ENCODE measurements at places on chromosomes 4 and X.

DNA sequence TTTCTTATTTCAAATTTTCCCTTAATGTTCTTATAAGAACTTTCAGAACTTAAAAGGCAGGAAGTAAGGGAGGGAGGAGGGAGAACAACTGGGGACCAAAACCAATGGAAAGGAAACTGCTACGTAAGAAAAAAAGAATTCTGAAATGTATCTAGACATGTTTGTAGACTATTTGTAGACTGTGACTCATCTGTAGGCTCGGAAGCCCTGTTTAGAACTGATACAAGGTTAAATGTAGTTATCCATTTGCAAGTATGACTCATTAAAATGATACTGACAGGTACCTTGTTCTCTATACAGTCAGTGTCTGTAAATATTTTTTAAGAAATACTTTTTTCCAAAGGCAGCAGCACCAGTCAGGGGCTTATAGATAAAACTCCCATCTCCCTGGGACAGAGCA, 202.0 kb downstream of the DHX15 start:
- no peak for DNase-seq

DNA sequence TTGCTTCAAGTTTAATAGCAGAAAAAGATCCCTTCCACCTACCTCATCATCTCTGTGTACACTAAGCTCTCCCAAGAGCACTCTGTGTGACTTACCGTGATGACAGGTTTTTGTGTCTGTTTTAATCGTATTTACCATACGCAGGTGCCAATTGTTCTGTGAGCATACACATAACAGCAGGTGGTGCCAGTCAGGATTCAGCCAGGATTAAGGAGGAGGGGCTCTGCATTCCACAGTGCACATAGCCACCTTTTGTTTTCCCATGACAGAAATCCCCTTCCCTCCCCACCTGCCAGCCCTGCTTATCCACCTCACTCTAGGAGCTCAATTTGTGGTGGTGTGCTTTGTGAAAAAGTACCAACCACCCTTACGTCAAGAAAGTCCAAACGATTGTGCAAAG, 14.8 kb downstream of the ANK2 start:
- no peak for DNase-seq

- no peak for DNase-seq
Observed at GRCh38 chrX:9656277-9656676, 109.4 kb downstream of the GPR143 start.

DNA sequence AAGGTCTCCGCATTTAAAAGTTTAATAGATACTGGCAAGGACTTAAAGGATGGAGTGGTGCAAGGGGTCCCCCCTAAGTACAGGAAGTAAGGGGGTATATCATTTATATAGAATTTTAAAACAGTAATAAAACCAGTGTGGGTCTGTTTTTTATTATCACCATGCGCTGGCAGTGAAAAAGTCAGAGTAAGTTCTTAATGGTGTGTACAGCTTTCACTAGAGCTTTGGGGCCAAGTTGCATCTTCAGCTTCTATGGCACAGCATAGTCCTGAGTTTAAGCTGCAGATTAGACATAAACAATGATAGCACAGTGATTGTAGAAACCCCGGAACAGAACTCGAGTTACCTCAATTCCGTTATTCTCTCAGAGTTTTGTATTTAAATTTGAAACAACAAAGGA, 27.6 kb downstream of the RHOH start:
- no peak for DNase-seq

DNA sequence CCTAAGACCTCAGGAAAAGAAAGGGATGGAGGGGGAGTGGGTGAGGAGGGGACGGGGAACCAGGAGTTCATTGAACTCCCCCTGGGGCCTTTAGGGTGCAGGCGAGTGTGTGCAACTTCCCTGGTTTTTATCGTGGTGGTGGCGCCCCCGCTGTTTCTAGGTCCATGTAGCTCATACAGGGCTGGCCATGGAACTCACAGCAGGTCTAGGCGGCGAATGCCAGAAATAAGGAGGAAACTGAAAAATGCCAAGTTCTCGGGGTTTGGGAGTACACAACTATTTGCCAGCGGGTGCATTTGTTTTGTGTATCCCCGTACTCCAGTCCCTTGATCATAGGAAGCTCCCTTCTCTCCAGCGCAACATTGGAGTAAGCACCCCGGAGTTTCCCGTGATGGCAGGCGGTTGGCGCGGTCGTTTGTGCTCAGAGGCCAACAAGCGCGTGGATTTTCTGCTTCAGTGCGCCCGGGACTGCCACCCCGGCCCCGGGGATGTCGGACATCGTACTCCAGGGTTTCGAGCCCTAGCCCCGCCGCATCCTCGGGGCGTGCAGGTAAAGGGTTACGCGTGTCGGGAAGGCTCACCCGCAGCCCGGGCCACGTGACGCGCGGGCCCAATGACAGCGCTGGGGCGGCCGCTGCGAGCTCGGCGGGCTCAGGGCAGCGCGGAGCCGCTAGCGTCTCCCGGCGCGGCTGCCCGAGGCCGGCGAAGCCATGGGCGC, 208.9 kb downstream of the NWD2 start:
- peak; percentile 20 for DNase-seq

GRCh38 chr4:55410431-55410830, 14.7 kb downstream of the TMEM165 start:
- DNase-seq: no peak

- no peak for DNase-seq
Observed at GRCh38 chr4:36704289-36704688, 422.9 kb downstream of the DTHD1 start.

DNA sequence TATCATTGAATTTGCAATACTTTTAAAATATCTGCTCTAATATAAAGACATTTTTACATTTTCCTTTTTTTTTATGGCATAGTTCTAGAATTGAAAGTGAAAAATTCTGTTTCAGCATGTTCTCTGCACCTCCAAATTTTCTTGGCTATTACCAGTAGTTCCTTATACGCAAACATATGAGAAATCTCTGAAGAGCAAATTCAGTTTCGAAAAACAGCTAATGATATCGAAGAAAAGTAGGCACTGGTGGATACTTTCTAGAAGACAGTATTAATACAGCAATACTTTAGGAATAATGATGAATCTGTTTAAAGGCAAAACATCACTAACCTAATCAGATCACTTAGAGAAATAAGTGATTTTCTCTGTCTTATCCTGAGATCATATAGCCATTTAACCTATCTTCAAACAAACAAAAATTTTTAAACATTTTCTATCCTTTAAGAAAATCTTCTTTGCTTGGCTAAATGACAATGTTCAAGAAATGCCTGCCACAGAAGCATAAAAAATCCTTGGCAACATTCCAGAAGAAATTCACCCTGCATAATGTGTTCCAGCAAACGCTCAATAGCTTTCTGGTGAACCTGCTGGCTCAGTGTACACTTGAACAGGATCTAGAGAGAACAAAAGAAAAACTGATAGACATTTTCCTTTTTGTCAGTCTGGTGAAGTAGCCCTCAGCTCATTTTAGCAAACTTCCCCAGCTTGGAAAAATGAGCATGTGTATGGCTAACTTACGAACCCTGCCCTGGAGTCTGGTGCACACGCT, 51.2 kb upstream of the KLF3 start:
- DNase-seq: no peak

- no peak for DNase-seq
Observed at GRCh38 chrX:150605603-150606002, 37.2 kb downstream of the MTM1 start.

GRCh38 chrX:63514569-63515080, 163.5 kb upstream of the SPIN4 start:
- no peak for DNase-seq

GRCh38 chrX:82734140-82734539, 774.0 kb upstream of the POU3F4 start:
- no peak for DNase-seq

DNA sequence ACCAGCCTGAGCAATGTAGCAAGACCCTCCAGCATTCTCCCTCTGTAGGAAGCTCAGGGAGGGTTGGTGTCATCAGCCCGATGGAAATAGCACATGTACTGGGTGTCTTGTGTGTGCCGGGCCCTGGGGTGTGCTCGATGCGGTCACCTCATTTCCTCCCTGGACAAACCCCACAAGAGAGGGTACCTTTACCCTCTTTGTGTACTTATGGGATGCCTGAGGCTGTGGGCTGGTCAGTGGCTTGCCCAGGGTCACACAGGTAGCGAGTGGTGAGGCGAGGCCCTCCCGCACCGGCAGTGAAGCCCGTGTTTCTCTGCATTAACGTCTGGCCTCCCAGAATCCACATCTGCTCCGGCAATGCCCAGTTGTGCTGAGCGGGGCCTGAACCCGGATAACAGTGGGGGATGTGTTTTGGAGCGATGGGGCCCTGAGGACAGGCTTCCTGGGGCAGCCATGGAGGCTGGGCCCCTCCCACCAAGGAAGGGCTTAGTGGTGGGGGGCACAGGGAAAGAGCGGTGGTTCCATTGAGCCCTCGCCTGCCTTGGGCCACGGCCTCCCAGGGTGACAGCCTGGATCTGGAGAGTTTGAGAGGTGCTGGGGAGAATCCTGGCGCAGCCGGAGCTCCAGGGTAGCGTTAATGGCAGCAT, 8.1 kb downstream of the PSAPL1 start:
- DNase-seq: no peak

- DNase-seq: no peak
Observed at GRCh38 chr4:14924076-14924811, 78.0 kb upstream of the CPEB2 start.

- no peak for DNase-seq
Observed at GRCh38 chrX:77640702-77641101, 145.3 kb downstream of the ATRX start.

GRCh38 chr4:122606364-122607043, 14.4 kb downstream of the IL21 start:
- no peak for DNase-seq

DNA sequence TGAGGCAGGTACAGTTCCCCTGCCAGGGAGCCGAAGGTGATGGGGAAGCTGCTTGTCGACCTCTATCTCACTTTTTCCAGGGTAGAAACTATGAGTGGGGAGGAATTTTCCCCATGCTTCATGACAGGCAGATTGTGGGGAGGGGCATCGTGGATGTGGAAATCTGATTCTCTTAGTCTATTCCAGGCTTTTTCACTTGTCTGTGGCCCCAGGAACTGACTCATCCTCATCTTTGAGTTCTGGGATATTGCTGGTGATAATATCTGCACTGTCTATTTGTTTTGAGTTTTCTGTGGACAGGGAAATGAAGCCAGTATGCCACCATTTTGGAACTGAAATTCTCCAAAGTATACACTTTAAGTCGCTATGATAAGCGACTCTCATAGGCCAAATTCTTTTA, 7.6 kb upstream of the TLR2 start:
- DNase-seq: no peak

GRCh38 chr4:1768367-1769034, 24.6 kb upstream of the FGFR3 start:
- peak; percentile 81 for DNase-seq

GRCh38 chr4:39178706-39179105, 3.6 kb upstream of the WDR19 start:
- no peak for DNase-seq

DNA sequence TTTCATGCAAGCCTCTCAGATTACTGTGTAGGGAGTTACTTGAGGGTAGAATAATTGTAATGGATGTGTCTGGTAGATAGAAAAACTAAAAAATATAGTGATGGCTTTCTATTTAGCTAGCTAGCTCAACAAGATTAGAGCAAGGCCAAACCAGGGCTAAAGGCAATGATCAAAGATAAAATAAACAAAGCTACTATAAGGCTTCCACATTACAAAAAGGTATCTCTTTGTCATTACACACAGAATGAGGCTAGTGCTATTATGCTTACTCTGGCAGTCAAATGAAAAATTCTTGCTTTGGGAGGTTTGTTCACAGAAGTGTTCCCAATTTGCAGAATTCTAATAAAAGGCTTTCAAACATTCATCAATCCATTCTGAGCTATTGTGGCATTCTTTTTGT, 121.6 kb upstream of the HTR2C start:
- no peak for DNase-seq

GRCh38 chrX:44946771-44947170, 73.8 kb downstream of the KDM6A start:
- no peak for DNase-seq

DNA sequence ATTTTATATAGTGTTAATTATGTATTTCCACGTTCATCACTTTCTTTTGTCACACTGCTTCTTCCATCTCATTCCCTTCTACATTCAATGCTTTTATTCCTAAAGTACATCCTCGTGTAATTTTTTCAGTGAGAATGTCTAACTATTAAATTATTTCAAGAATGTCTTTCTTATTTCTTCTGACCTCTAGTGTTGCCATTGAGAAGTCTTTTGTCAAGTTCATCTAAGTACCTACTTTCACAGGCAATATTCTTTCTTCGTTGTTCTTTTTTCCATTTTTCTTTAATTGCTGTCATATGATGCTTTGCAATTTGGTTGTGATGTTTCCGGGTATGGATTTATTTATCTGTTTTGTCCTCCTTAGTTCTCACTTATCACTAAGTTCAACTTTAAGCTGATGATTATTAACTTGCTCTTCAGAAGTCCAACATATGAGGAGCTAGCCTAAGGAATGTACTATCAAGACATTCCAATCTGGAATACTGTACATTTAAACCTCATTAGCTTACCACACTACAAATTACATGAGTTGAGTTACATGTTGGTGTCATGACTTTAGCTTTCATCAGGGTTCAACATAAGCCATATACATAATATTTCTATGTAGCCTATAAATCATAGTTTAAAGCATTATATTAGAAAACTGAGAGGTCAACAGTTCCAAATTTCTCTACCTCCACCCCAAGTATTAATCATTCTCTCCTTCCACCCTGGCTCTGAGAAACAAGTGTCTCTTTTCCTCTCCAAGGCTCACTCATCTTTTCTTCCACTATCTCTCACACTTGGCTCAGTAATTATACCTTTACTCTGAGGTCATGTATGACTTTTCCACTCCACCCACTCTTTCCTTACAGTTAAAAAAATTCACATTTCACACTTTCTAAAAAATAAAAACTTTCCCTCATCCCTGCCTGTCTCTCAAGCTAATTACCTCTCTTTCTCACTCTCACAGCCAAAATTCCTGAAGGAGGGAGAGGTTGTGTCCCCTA, 81.5 kb downstream of the COX18 start:
- DNase-seq: no peak

- no peak for DNase-seq
Observed at GRCh38 chr4:108054025-108054638, 64.4 kb downstream of the HADH start.

GRCh38 chr4:119268466-119268865, 53.5 kb downstream of the FABP2 start:
- DNase-seq: no peak

DNA sequence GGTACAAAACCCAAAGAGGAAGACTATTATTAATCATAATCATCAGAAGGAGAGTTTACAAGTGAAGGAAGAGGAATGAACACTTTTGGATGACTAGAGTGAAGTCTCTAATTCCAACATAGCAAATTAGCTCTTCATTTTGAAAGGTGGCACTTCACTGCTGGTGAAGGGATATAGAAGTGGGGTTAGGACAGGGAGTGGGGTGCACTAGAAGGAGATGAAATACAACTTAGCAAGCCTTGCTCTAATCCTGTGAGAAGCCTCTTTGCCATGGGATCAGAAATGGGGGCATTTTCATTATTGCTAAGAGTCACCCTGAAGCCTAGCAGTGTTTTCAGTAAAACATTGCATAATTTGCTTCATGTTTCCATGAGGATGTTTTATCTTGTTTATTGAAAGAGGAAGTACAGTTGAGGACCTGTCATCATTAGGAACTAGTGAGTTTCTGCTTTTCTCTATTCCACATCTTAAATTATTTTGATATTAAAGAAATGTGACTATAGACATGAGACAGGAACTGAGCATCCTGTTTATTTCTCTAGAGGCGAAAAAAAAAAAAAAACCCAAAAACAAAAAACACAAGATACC, 9.3 kb upstream of the GRPR start:
- DNase-seq: no peak

GRCh38 chr4:39255266-39255665, 72.9 kb downstream of the WDR19 start:
- DNase-seq: no peak

Measured in urinary bladder (tissue), 4 donors.